Activated CD8-positive, alpha-beta T cell treated with anti-CD3 and anti-CD28 coated beads, Interleukin-2, amount 10 ng/mL, durations not matched to agents 7 days and 5 days (primary cell): ENCODE measurements at places on chromosomes 7 and 10.

- no peak for DNase-seq
Observed at GRCh38 chr10:125011926-125012705, 70.2 kb downstream of the ZRANB1 start.

DNA sequence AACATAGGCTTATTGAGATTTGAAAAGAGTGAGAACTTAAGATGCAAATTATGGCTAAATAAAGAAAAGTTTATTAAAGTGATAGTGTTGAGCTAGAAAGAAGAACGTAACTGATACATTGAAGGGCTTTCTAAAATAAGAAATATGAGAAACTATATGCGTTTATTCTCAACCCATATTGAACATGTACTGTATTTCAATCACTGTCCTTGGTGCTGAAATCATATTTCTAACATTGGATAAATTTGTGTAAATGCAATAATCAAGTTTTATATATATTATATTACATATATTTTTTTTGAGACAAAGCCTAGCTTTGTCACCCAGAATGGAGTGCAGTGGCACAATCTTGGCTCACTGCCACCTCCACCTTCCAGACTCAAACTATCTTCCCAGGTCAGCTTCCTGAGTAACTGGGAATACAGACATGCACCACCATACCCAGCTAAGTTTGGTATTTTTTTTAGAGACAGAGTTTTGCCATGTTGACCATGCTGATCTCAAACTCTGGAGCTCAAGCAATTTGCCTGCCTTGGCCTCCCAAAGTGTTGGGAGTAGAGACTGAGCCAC lies 1065.8 kb downstream of the REEP3 start:
- no peak for DNase-seq

- no peak for DNase-seq
Observed at GRCh38 chr10:70809011-70809611, 6.6 kb upstream of the SGPL1 start.

- DNase-seq: no peak
Observed at GRCh38 chr10:125722811-125723210, 3.3 kb downstream of the EDRF1 start.
